ENCODE measurements at places on chromosomes 11 and 22. TPM values are rescaled to one million over a fixed set of nuclear protein-coding genes. Genes with fewer than 3 reads are reported as not detected.

The PYGM gene
- 8.5 TPM for total RNA-seq

The CCND1 gene
- total RNA-seq = 3.3 TPM

The FJX1 gene
- not detected for total RNA-seq

The CREB3L1 gene
- total RNA-seq = 0.38 TPM

The KIRREL3 gene
- not detected for total RNA-seq

The LRRC74B gene
- total RNA-seq = 0.25 TPM

The KREMEN1 gene
- total RNA-seq = not detected

The MCHR1 gene
- total RNA-seq = not detected

The MYOD1 gene
- not detected for total RNA-seq

The RBM4 gene
- total RNA-seq = 181 TPM

The KCTD14 gene
- 0.23 TPM for total RNA-seq

The P2RY2 gene
- 0.12 TPM for total RNA-seq

The RANGAP1 gene
- 113 TPM for total RNA-seq

The HORMAD2 gene
- total RNA-seq = not detected

The C11orf65 gene
- 0.41 TPM for total RNA-seq

The OR52A1 gene
- total RNA-seq = not detected
